H4 (cell line): ENCODE measurements at places on chromosomes 11 and 22.

DNA sequence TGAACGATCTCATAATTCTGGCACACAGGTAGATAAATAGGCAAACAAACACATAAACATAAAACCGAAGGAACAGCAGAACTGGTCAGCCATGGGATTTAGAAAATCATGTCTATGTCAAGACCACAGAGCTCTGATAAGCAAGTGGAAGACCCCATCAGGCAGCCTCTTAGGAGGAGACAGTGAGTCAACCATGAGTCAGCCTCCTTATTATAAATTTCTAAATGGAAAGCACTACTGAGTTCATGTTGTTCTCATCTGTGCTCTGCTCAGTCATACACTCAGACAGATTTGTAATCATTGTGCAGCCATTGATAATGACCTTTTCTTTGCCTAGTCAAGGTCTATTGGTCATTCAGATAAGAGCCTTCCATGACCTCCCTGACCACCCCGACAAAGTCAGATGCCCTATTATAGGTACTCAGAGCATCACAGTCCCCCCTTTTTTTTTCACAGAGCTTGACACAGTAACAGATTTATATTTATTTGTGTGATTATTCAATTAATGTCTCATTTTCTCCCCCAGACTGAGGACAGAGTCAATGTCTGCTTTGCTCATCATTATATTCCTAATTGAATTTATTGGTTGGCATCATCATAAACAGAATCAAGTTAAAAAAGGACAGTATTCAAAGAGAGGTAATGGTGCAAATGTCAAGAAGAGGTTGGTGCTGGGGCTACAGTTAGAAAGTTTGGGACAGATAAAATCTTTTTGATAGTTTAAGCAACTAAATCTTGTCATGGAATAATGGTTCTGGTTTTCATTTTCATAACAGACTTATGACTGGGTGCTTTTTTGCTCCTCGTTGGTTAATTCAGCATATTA, 579.7 kb upstream of the CCDC90B start:
- DNase-seq, result peak; percentile 35

GRCh38 chr22:21797444-21798221, 62.0 kb upstream of the YPEL1 start:
- no peak for DNase-seq

DNA sequence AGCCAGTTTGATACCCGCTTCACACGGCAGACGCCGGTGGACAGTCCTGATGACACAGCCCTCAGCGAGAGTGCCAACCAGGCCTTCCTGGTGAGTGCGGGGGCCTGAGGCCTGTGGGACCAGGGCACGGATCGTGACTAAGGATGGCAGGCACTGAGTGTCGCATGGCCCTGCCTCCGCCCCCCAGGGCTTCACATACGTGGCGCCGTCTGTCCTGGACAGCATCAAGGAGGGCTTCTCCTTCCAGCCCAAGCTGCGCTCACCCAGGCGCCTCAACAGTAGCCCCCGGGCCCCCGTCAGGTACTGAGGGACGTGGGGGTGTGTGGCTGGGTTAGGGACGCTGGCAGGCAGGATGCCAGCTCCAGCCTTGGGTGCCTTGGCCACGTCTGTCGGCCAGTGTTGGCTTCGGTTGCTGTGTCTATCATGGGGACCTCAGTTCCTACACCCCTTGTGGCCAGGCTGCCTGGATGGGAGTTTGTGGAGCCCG, 3.0 kb downstream of the PTPRCAP start:
- no peak for DNase-seq

- DNase-seq, result no peak
These were observed 7.3 kb downstream of the CD6 start for GRCh38 chr11:60978546-60979380.

GRCh38 chr11:19786644-19787043, 74.0 kb downstream of the NAV2 start:
- no peak for DNase-seq

GRCh38 chr11:45864041-45864440, 16.8 kb downstream of the CRY2 start:
- DNase-seq, result no peak

GRCh38 chr22:36359470-36359996, 28.2 kb downstream of the MYH9 start:
- no peak for DNase-seq

GRCh38 chr22:20664594-20664959, 109.3 kb upstream of the SERPIND1 start:
- no peak for DNase-seq

GRCh38 chr11:115709297-115709696, 205.1 kb upstream of the CADM1 start:
- no peak for DNase-seq

DNA sequence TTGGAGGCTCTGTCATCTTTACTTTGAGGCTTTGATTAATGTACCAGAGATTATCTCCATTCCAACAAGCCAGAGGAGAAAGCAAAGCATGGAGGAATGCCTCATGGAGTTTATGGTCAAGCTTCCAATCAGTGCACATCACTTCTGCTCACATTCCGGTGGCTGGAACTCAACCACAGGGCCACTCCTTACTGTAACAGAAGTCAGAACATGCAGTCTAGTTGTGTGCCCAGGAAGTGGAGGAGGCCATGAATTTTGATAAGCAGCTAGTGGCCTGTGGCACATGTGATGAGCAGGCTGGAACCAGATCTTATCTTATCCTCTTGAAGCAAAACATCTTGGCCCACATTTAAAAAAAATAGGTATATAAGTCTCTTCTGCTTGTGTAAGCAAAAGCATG, 258.9 kb upstream of the ARHGAP20 start:
- DNase-seq, result peak; percentile 94

DNA sequence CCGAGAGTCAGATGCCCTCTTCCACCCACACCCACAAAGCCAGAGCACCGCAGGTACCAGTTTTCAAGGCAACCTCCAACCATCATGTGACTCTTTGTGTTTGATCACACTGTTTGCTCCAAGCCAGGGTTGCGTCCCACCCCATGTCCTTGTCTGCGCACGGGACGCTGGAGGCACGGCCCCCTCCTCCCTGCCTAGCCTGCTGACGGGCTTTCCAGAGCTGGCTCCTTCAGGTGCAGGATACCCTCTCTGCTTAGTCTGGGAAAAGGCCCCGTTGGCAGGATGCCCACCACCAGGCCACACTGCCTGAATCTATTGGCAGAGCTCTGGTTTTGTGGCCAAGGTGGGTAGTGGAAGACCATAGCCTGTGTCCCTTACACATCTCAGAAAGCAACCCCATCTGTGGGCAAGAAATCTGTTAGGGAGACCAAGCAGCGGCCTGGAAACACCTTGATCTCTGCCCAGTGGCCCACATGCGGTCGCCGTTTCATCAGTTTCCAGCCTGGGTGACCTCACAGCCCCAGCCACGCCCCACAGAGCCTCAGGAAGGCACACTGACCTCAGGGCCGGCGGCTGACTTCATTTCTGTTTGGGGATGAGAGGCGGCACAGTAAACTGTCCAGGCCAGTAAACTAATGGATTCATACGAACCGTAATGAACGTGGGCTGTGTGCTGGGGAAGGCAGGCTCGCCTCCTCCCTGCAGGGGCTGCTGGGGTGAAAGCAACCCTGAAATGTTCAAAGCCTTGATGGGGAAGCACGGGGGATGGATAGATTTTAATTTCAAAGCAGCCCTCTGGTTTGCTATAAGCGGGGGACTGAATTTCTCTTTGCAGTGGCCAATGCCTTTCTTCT, 25.8 kb downstream of the CDPF1 start:
- no peak for DNase-seq

GRCh38 chr11:124840666-124841065, 24.6 kb upstream of the ROBO3 start:
- DNase-seq, result no peak

DNA sequence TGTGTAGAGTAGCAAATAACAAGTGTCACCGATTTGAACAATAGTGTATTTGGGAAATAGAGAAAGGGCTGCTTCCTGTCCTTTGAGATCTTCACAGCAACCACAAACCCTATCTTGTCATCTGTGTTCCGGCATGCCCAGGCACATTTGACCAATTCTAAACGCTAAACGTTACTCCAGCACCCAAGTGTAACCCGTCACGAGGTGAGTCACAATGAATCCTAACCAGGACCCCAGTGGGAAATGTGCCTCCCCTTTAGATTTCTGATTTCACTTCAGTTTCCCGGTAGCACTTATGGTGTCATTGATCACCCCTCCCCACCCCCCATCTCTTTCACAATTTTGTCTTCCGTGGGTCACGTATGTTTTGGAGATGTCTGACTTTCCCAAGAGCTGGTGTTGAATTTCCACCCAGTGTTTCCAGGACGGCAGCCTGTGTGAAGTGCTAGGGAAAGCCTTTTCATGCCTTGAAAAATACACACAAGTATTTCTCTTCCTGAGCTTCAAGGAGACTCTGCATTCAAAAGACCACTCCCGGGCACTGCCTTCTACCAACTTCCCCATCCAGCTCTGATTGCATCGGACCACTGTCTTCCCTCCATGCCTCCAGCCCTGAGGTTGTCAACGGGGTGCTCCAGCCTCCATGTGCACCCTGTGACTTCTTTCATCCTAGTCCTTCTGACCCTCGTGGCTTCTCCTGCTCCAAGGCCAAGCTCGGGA, 10.5 kb upstream of the C11orf24 start:
- no peak for DNase-seq

DNA sequence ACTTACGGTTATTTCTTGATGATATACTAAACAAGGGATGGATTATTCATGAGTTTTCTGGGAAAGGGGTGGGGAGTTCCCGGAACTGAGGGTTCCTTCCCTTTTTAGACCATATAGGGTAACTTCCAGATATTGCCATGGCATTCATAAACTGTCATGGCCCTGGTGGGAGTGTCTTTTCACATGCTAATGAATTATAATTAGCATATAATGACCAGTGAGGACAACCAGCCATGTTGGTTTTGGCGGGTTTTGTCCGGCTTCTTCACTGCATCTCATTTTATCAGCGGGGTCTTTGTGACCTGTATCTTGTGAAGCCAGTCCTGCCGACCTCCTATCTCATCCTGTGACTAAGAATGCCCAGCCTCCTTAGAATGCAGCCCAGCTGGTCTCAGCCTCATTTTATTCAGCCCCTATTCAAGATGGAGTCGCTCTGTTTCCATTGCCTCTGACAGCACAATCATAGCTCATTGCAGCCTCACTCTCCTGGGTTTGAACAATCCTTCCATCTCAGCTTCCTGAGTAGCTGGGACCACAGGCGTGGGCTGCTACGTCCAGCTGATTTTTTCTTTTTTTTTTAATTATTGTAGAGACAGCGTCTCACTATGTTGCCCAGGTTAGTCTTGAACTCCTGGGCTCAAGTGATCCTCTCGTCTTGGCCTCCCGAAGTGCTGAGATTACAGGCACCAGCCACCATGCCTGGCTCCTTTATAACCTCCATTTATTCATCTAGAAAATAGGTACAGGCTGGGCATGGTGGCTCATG, 52.6 kb upstream of the EMID1 start:
- no peak for DNase-seq

- DNase-seq, result no peak
These were observed 39.5 kb upstream of the ADA2 start for GRCh38 chr22:17258788-17259148.

- DNase-seq, result no peak
These were observed 10.0 kb upstream of the OR8B4 start for GRCh38 chr11:124434699-124435098.

- no peak for DNase-seq
These were observed 35.1 kb upstream of the NAV2 start for GRCh38 chr11:19677381-19678080.

DNA sequence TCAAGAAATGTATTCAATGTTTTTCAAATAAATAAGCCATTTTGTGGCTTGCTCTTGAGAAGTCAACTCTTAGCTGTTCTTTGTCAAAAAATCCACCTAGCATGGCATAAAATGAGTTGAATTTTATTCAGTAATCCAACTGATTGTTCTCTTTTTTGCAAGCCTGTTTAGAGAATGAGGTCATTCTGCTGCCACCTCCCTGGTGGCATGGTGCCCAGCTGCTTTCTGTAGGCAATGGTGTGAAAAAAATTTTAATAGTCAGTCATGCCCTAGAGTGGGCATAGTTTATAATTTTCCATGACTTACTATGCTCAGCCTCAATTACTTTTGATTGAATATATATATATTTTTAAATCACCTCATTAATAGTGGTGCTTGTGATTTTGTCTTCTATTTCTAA, 177.2 kb downstream of the INSC start:
- DNase-seq, result no peak

DNA sequence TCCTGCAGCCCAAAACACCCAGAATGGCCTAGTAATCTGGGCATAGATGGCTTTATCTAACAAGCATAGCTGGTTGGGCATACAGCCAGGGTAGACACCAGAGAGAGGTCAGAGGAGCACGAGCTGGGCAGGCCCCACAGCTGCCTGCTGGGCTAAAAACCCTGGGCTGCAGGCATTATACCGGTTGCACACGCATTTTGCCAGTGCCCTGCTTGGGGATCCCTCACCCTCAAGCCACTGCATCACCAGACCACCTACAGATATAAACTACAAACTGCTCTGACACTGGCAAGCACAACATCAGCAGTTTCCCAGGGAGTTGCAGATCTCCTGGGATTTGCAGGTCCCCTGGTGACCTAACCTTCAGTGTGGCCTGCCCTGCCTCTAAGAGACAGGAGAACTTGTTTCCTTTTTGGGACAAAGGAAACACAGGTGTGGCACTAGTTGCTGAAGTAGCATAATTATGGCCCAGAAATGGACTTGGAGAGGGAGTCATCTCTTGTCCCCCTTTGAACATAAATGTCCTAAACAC, 79.1 kb upstream of the SC5D start:
- no peak for DNase-seq

- DNase-seq, result no peak
These were observed 88.2 kb downstream of the SIK3 start for GRCh38 chr11:117009905-117010605.

- DNase-seq, result no peak
These were observed 22.5 kb upstream of the KRTAP5-7 start for GRCh38 chr11:71504531-71504930.

DNA sequence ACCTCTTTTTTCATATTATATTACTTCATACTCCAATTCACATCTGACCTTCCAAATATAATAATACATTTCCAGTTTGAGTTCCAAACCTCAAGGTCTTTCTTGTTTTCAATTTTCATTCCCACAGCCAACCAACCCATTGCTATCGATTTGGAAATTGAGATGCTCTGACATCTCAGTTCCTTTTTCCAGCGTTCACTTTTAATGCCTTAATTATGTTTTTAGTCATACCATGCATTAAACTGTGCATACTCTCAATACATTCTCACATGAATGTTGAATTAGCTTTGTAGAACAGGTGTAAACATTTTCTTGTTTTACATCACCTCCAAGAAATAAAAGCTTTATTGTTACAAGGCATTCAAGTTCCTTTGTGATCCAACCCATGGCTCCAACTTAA, 294.2 kb upstream of the ANO3 start:
- no peak for DNase-seq

- no peak for DNase-seq
These were observed 165.1 kb downstream of the CEP164 start for GRCh38 chr11:117492578-117493251.

DNA sequence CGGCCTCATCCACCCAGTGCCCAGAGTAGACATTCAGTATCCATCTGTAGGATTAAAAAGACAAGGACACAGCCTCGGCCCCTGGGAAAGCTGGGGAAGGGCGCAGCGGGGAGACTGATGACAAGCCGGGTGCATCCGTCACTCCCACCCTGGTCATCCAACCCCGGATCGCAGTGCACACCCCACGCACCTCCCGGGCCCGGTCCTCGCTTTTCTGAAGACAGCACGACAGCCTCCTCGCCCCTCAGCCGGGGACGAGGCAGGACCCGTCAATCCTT, 1.1 kb downstream of the FCHSD2 start:
- no peak for DNase-seq
